NCI-H345 (cell line): ENCODE measurements at places on chromosomes 6 and 20.
A peak's percentile ranks its signal among the peaks of the same experiment; 100 is the strongest.

DNA sequence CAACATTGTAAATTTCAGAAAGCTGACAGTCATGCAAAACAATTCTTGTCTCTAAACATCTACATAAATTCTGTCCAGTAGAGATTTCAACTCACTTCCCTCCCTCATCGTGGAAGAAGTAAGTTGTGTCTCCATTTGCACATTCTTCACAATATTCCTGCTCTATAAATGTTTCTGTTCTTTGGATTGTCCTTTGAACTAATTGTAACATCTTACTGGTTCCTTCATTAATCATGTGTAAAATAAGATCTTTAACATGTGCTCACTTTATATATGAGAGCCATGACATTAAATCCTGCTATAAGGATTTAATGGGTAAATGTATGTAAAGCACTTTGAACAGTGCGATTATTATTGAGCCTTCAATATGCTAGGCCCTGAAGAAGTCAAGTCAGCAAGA is 7.0 kb upstream of the LTV1 start:
- DNase-seq = no peak

DNA sequence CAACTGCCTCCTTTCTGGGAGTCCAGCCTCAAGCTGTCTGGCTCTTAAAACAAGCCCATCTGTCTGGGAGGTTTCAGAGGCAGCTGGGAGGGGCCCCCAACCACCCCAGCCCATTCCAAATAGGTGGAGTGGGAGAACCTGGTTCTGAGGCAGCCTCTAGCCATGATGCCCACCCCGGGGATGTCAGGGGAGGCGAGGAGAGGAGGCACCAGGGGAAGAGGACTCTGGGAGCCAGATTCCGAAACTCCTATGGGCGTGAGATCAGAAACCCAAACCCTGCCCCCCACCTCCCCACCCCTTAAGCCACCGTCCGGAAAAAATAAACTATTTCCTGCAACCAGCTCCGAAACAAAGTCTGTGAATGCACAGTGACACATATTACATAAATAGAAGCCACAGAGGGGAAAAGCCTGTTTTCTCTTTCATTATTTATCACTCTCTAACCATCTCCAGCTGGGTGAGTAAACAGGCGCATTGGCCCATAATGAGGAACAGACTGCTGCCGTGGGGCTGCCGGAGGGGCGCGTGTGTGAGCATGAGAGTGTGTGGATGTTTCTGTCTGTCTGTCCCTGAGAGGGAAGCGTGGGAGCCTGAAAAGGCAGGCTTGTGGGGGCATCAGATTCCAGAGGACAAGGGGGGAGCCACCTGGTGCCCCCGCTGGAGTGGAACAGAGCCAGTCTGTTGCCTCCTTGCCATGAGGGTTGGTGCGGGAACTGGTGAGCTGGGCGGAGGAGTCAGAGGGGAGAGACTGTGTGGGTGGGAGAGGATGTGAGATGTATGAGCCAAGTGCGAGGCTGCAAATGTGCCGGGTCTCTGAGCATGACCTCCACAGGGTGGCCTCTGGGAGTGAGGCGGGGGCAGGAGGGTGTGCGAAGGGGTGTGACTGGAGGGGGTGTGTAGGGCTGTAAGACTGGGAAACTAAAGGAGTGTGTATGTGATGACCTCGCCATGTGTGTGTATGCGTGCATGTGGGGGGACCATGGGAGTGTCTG is 14.3 kb upstream of the FOXP4 start:
- peak; percentile 72 for DNase-seq

DNA sequence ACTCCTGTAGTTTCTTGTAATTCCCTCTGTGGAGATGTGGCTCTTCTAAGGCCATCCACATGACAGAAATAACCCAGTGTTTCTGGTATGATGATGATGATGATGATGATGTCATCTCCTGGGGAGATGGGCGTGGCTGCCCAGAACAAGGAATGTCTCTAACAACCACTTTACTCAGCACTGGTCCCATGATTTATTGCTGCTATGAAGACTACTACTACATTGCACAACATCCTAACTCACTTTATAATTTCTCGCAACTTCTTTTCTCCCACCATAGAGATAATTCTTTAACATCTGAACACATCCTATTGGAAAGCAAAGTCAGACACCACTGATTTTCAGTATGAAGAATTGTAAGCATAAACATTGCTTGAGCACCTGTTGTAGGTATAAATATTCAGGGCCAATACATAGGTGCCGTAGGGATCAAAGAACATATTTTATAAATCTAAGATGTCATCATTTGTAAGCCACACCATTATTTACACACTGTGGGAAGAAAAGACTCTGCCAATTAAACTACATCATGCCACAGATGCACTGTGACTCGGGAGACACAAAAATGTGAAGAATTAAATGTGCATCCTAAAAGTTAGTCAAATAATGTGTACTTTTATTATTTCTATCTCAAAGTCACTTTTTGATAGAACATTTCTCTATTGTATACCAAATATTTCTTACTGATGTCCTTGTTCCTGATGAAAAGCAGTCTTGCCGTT is 6.4 kb downstream of the TPMT start:
- no peak for DNase-seq

DNA sequence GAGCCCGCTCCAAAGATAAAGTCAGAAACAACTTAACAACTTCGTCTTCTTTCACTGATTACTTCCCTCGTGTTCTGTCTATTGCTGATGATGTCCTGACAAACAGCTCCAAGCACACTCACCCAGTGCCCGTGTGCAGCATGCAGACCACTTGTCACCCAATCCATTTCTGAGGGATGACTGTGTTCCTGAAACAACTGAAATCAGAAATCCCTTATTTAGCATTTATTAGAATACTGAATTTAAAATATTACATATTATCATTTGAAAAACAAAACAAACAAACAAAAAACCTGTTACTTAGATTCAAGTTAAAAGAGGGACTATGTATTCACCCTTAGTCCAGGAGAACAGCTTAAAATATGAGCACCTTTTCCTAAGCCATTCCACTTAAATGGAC is 223.7 kb upstream of the QKI start:
- DNase-seq = no peak

GRCh38 chr6:34057790-34058189 is 88.1 kb downstream of the GRM4 start:
- DNase-seq = no peak

GRCh38 chr6:53273370-53273769 is 75.4 kb downstream of the ELOVL5 start:
- no peak for DNase-seq

DNA sequence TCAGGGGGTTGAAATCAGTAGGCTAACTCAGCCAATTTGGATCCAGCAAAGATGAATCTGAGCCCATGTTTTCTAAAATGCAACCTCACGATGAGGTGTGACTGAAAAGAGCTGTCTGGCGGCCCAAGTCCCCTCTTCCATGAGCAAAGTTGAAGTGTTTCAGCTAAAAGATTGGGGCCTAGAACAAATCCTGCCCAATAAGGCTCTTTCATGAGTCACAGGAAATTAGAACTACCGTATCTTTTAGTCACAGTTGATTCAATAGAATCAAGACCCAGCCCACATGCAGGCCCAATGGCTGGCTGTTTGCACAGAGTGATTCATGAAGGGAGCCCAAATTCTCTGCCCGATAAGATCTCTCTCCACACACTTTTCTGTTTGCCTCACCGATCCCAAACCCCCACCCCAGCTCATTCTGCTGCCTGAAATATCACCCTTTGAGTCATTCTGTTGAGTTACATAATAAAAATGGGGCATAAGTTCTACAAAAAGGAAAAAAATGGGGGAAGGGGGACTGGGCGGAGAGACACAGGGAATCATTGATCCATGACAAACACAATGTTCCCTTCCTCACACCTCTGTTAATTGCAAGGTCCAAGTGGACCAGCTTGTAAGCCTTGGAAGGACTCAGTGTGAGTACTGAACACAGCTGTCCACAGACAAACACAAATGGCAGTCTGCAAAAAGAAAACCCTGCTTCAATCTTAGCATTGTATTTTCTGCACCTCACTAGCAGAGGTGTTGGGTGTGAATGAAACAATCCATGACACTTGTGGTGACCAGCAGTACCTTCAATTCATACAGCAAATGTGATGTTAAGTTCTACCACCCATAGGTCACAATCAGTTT is 13.8 kb downstream of the FOXQ1 start:
- no peak for DNase-seq

DNA sequence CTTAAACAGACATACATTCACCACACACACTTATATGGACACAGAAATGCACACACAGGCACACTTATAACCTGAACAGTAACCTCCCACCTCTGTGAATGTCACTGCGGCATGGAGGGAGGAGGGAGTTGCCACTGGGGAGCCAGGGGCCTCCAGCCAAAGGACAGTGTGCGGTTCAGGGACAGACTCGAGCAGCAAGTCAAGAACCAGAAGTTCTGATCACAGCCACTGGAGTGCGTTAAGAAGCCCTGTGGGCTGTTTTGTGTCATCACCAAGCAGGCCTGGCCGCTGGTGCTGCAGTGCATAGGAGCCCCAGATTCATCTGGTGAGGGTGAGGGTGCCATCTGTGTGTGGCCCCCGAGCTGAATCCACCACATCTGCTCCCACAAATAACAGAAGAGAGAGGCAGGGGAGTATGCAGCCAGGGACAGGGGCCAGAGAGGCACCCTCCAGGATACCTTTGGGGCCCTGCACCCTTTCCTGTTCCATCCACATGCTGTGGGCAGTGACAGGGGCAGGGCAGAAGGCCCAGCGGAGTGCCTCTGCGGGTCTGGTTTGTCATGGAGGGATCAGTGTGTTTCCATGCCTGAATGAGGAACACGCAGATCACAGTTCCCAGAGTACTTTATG is 20.3 kb downstream of the SYNDIG1 start:
- no peak for DNase-seq
